ENCODE measurements at places on chromosomes 11 and 22.

- peak; percentile 8 for DNase-seq
Observed at GRCh38 chr11:4798427-4799183, 5.6 kb downstream of the OR52R1 start.

DNA sequence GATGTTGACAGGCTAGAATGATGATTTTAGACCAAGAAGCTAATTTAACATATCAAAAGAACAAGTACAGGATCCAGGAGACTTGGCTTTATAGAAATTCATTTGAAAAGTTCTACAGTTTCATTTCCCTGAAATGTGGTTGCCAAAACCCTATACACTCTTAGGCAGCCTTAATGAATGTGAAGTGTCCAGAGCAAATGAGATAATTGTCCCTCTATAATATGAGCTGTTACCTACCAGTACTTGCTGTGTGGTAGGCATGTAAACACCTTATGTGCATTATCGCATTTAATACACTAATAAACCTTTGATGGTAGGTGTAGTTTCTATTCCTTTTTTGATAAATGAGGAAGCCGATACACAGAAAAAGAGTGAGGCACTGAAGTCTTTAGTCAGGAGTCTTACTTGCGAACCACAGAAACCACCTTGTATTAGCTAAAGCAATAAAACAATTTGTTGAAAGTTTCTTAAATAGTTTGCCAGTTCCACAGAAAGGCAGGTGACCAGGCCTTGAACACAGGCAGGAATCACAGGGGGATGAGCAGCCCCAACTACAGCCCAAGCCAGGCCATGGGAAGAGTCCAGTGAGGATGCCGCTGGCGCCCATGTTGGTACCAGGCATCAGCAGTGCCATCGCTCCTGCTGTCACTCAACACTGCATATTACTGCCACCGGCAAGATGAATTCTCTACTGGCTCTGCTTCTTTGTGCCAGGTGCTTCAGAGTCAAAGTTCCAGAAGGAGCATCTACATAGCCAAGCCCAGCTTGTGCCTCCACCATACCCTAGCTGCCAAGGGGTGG, 81.7 kb downstream of the SWAP70 start:
- no peak for DNase-seq

DNA sequence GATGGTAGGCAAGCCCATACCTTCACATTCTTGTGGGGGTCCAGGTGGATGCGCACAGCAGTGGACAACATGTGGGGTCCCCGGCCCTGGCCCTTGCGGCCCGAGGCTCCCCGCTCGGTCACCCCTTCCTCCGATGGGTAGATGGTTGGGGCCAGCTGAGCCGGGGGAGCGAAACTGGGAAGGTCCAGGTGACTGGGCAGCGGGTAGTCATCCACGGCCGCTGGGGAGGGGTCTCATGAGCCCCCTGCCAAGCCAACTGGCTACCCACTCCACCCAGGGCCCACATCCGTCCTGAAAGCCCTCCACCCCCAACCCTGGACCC, 10.7 kb downstream of the ATG2A start:
- no peak for DNase-seq

DNA sequence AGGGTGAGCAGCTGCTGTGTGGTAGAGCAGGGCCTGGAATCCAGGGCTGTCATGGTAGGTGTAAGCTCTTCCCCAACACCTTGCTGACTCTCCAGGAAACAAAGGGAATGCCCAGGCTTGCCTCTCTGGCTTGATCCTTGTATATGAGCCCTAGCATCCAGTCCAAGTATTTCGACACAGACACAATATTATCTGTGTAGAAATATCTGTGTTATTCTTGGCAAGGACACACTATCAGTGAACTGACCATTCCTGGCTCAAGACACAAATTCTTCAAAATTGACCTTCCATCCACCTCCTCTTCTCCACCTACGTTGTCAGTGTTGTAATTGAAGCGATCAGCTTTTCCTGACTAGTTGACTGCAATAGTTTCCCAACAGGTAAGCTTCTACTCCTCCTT, 312.0 kb upstream of the NARS2 start:
- DNase-seq = no peak

- no peak for DNase-seq
Observed at GRCh38 chr11:104219096-104219495, 55.1 kb upstream of the PDGFD start.

- peak; percentile 88 for DNase-seq
Observed at GRCh38 chr22:19448739-19449421, 1.4 kb upstream of the C22orf39 start.

- peak; percentile 28 for DNase-seq
Observed at GRCh38 chr11:82899186-82899820, 927 bp downstream of the PRCP start.

DNA sequence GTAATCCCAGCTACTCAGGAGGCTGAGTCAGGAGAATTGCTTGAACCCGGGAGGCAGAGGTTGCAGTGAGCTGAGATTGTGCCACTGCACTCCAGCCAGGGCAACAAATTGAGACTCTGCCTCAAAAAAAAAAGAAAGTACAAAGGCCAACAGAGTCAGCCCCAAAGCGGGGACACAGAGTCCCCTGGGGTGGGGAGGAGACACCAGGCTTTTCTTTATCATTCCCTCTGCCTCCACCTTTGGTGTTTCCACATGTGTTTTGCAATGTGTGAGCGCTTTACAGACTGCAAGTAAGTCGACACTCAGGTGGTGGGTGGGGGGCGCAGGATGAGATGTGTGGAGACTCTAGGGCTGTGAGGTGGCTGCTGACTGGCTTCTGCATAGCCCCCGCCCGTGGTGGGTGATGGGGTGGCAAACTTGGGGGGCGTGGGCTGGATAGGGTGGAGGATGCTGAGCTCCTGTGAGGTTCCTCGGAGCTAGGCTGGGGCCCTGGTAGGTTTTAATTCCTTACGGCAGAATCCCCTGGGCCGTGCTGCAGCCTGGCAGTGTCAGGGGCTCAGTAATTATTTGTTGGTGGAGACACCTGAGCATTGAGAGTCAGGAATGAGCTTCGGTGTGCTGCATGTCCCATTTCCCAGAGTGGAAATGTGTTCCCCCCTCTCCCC, 177.2 kb downstream of the CTTN start:
- no peak for DNase-seq

DNA sequence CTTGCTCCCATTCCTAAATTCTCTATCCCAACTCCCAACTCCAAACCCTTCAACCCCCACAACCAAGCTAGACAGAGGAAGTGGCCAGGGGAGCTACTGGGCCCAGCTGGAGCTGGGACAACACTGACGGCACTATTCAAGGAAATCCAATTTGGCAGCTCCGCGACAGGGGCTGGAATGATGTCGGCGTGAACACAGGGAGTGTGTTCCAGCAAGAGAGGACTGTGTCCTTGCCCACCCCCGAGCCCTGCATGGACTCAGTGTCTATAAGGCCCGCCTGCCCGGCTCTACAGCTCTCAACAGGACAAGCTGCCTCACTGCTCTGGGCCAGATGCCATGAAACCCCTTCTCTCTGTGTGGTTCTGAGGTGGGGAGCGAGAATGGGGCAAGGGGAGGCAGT, 11.3 kb downstream of the PCSK7 start:
- no peak for DNase-seq

Data from activated CD4-positive, alpha-beta T cell treated with anti-CD3 and anti-CD28 coated beads, Interleukin-10, Interleukin-2, amounts not matched to agents 100 ng/mL and 50 ng/mL, durations not matched to agents 16 hours and 8 hours (primary cell).